Omental fat pad (tissue), 4 donors: ENCODE measurements at places on chromosomes 11 and 22.

DNA sequence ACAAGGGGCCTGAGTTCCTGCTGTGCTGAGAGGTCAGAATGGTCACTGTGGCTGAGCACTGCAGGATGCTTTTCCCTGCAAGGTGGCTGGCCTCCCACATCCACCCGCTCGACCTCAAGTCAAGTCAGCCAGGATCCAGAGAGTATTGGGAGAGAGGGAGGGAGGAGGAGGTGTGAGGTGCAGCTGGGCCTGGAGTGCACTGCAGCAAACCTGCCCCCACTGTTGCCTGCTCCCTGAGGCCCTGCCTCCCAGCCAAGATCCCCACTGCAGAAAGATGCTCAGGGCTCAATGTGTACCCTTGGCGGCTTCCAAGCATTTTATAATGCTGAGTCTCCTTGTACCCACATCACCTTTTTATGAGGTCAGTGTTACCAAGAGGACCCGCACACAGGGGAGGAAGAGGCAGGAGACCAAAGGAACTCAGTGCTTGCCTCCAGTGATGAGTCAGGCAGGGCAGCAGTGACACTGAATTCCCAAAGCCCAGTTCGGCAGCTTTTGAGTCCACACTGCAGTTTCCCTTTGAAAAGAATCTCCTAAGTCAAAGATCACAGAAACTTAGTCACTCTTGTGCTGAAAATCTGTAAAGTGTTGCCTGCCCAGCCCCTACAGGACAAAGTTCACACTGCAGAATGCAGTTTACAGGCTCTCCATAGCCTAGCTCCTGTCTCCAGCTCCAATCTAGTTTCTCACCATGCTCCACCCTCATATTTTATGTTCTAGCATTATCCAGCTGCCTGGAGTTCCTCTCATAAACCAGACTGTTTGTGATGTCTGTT lies 3.1 kb downstream of the ENDOD1 start:
- DNase-seq = no peak

DNA sequence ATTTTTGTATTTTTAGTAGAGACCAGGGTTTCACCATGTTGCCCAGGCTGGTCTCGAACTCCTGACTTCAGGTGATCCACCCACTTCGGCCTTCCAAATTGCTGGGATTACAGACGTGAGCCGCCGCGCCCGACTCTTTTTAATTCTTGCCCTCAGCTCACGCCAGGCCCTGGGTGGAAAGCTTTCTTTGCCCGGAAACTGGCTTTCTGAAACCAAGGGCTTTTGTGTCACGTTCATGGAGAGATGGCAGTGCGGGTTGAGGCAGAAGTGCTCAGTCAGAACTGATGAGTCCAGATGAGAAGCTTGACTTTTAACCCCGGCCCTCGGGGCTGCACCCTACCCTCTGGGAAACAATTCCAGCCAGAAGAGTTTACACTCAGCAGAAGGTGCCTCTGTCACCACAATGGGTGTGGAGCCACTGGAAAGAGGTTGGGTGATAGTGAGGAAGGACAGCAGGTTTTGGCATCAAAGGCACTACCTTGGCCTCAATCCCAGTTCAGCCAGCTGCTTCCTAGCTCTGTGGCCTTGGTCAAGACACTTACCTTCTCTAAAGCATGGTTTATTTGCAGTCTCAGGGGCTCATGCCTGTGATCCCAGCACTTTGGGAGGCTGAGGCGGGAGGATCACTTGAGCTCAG lies 890 bp upstream of the ARFGAP3 start:
- DNase-seq = no peak

DNA sequence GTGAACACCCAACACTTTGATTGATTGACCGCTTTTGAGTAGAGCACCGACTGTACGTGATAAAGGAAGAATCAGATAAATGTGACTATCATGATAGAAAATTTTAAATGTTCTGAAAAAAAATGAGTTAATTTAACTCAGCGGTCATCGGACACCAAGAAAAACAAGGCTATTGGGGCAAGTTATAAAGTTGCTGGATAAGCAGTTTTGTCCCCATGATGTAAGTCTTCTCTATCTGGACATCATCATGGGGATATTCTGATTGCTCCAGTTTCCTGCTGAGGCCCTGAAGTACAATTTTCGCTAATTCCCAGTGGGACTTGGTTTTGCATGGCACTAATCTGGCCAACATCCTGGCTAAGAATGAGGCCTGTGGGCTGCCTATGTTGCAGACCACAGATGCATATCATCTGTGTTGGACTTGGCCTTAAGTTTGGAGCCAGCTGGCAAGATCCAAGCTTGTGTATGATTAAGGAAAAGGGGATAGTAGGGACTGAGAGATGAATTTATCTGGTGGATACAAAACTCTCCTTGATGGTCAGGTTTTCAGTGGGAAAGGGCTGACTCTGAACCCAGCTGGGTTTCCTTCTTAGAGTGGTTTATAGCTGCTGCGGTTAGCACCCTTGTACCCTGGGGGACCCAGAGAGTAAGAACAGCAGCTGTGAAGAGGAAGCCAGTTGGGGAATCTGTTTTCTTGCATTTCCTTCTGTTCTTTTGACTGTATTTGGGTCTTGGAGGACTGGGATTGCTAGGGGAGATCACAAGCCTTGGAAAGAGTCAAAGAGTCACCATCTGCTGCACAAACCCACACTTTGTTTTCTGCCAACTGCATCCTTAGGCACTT lies 118.3 kb downstream of the SEZ6L start:
- DNase-seq = no peak

DNA sequence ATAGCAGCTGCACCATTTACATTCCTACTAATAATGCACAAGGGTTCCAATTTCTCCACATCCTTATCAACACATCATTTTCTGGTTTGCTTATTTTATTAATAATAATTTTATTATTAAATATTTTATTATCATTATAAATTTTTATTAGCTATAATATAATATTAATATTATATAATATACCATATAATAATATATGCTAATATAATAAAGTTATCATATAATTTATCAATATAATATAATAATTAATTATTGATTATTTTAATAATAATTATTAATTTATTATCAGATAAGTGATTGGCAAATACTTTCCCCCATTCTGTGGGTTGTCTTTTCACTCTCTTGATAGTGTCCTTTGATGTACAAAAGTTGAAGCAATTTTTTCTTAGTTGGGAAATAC lies 27.7 kb downstream of the OR2AT4 start:
- no peak for DNase-seq

DNA sequence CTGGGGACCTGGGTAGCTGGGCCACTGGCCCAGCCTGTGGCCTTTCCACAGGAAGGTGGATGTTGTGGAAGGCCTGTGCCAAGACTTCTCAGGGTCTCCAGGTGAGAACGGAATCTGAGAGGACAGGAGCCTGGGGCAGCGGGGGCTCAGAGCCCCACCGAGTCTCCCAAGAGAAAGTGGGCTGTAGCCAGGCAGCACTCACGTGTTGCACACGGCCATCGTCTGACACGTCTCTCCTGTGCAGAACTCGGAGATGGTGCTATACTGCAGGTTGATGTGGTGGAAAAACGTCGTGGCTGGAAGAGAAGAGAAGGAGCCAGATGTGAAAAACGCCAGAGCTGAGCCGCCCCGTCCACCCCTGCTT lies 6.4 kb downstream of the MOB2 start:
- no peak for DNase-seq

DNA sequence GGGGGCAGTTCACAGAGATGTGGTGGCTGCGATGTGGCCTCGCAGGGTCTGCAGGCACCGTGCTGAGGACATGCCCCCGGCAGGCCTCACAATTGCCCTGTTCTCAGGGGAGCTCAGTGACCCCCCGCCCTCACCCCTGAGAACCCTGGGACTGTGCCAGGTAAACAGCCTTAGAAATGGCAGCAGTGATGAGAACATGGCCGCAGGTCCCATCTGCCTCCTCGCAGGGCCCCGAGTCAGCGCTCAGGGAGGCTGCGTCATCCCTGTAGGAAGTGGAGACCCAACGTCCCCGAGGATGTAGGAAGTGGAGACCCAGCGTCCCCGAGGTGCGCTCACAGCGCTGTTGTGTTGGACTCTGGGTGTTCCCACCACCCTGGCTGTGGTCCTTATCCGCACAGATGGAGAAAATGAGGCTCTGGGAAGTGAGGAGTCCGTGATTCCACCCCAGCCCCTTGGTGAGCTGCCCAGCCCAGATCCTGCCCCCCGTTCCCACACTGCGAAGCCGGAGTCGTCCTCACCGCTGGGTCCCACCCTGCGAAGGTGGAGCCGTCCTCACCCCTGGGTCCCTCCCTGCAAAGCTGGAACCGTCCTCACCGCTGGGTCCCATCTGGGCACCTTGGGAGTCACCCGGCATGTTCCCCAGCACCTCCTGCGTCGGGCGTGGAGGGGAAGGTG lies 1086.8 kb downstream of the BRD1 start:
- no peak for DNase-seq

DNA sequence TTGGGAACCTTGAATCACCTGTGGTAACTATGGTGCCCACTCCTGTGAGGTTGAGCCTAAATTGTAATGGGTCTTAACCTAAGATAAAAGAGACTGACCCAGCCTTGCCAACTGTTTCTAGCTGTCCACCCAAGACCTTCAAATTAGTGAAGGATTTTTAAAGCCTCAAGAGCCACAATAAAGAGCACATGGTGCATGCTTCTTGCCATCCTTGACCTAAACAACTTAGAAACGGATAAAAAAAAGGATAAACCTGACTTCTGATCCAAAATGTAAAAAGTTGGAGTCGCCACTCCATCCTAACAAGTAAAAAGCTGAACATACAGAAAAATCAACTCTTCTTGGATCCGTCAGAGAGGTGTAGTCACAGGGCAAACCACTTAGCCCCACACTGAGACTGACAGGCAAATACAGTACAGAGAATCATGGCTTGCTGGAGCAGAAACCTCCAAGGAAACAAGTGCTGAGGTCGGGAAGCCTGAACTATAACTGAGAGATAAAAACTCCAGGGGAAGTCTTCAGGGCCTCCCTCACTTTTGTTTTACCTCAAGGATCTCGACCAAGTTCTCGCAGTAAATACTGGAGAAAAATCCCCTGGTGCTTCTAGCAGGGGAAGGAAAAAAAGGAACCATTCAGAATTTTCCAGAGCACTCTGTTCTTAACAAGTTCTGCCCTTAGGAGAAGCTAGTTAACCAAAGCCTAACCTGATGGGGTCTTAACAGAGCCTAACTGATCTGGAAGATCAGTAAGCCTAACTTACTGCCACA lies 16.3 kb downstream of the ENTHD1 start:
- no peak for DNase-seq

- DNase-seq = no peak
Measured at GRCh38 chr22:24420072-24420976, 7.1 kb upstream of the ADORA2A start.

GRCh38 chr11:127996825-127997224 lies 590.5 kb downstream of the ETS1 start:
- DNase-seq = no peak

DNA sequence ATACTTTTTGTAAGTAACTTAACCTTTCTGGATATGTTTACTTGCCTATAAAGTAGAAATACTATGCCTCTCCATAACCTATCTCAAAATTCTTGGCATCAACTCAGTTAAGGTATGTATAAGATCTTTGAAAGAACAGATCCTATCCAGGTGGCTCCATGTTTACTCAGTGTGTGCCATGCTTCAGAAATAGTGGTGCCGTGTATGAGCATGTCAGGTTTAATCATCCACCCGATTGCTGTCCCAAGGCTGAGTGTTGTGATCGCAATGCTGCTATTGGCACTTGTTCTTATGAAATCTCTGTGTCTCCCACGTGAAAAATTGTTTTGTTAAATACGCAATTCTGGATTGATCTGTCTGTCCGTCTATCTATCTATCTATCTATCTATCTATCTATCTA lies 85.9 kb upstream of the SNX19 start:
- no peak for DNase-seq

- no peak for DNase-seq
Measured at GRCh38 chr11:72812967-72813739, 1.1 kb upstream of the ATG16L2 start.

DNA sequence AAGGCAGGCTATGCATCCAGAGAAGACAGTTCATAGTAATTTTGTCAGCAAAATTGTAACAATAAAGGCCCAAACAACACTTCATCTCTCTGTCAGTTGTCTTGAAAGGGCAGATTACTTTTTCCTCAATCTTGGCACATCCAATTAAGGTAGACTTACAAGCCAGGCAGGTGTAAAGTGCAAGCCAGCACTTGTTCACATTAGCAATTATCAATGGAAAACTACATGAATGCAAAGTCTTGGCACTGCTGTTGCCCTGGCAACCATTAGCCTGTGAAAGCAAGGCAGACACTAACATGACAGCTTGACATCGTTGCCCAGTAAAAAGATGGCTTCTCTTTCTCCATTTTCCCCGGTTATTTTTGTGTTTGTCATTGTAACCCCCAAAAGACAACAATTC lies 677.2 kb upstream of the TENM4 start:
- DNase-seq = no peak

DNA sequence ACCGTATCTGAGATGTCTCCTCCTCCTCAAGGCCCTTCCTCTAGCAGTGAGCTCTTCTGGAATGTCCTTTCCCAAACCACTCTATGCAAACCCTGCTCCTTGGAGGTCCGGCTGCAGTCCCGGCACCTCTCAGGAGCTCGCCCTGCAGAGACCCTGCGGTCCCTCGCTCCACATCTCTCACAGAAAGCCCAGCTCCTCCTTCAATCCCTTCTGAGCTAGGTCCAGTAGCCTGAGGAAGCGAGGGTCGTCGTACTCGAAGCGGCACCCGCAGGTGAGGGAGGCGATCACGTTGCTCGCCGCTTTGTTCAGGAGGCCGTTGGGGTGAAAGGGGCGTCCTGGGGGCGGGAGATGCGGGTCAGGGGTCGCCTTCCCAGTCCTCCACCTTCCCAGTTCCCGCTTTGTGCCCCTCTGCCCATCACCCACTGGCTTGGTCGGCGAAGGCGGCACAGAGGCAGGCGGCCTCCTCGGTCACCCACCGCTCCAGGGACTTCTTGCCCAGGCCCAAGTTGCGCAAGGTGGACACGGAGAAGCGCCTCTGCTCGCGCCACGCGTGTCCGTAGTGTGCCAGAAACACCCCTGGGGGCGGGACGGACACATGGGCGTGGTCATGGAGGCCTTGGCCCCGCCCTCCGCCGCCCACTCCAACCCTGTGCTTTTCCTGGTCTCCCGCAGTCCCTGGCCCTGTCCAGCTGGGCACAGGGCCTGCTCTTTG lies 21.5 kb upstream of the CYP2D6 start:
- no peak for DNase-seq

GRCh38 chr11:26578998-26579661 lies 7.1 kb upstream of the MUC15 start:
- no peak for DNase-seq

DNA sequence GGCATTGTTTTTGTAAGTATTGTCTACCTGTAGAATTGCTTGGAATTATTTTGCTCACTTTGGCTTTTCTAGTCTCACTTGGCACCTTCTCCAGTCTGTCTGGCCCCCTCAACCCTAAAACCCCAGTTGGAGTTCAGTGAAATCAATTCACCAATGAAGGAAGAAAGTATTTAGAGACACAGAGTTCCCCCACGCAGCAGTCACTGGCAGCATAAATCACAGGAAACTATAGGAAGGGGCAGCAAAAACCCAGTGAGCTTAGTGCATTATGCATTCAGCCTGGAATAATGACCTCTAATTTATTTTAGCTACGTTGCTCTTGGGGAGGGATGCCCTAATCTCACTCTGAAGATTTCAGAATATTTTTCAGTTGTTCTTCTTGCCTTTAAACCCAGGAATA lies 204.7 kb upstream of the BLID start:
- DNase-seq = no peak
